ENCODE measurements at places on chromosomes 6 and 20.
A peak's percentile ranks its signal among the peaks of the same experiment; 100 is the strongest.

DNA sequence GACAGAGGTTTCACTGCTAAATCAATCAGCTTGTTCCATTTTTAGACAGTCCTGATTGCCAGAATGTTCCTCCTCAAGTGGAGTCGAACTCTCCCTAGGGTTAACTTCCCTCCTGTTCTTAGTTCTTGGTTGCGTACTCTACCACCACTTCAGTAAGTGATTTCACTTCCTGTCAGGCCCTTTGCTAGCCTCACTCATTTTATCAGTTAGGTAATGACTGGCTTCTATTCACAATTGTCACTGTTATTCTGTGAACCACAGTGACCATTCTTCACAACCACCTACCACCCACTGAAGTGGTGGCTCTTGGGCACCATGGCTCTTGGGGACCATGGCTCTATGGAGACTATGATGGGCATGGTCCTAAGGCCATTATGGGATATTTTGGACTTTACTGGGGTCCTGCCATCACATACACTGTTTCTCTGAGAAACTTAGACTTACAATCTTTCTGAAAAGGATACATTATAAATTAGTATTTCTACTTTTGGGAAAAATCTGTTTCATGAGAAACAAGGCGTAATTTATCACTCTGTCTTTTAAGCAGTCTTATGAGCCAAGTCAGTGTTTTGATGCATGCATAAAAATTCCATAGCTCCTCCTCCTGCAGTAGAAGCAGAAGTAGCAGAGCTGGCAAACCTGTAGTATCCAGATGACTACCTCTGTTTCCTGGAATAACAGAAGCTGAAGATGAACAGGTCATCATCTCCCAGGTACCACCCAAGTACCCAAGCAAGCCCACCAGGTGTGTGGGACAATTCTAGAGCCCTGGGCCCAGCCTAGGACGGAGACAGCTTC lies 66.3 kb downstream of the ATXN1 start:
- DNase-seq: no peak

GRCh38 chr20:31698803-31699718 lies 23.6 kb downstream of the BCL2L1 start:
- no peak for DNase-seq

DNA sequence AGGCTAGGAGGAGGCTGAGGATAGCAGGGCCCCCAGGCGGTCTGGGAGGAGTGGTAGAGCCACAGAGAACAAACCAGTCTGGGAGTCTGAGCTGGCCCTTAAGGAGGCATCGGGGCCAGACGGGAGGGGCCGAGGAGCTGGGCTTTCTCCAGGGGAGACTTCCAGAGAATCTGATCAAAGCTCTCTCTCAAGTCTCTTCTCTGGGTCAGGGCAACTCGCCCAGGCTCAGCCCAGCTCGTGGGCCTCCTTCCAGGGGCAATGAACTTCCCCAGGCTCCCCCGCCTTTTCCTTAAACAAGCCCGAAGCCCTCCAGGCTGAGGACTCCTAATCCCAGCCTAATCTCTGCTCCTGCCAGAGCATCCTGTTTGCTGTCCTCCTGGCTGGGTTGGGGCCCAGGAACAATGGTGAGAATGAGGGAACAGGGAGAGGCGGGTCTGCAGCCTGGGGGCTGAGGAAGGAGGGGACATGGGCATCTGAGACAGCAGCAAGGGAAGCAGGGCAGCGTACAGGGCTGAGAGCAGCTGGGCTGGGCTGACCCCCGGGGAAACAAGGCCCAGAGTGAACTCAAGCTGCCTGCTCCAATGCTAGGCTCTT lies 173.6 kb downstream of the ANKRD60 start:
- no peak for DNase-seq

DNA sequence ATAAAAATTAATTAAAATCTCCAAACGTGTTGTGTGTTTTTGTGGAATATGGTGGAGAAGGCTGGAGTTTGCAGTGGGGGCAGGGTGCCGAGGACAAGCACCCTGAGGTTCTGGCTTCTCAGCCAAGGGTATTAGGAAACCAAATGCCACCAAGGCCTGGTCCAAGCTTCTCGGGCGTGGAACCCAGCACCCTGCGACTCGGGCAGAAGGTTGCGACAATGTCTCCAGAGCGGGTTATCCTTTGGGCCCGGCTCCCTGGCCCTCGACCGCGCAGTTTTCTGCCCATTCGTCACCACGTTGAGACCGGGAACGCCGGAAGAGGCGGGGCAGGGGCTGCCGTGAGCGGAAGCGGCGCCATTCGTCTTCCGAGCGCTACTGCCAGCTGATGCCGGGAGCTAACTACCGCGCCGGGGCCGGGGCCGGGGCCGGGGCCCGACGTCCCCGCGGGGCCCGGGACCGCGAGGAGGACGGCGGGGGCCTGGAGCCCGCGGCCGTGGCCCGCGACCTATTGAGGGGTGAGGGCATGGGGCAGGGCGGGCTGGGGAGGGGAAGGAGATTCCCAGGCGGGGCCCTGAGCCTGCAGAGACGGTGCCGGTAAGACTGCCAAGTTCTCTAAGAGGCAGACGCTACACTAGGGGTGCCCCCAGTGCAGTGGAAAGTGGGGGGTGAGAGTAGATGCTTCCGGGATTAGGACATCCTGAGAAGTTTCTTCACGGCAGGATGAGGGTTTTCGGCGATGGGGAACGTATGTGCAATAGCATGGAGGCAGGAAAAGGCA lies at the start of gene RRP36:
Gene RRP36 (plus strand): TSS at position 354 of the 778 bp plus-strand sequence. CDS start 32 bp downstream, at position 386.
- DNase-seq: peak; percentile 54

DNA sequence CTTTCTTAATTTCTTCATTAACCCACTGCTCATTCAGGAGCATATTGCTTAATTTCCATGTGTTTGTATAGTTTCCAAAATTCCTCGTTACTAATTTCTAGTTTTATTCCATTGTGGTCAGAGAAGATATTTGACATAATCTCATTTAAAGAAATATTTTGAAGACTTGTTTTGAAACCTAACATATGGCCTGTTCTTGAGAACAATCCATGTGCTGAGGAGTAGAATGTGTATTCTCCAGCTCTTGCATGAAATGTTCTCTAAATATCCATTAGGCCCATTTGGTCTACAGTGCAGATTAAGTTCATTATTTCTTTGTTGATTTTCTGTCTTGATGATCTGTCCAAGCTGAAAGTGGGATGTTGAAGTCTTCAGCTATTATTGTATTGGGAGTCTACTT lies 251.7 kb downstream of the ALDH8A1 start:
- no peak for DNase-seq

GRCh38 chr20:56875052-56875659 lies 246.1 kb downstream of the TFAP2C start:
- no peak for DNase-seq

GRCh38 chr6:24125980-24126379 lies at the start of gene NRSN1:
TSS of gene NRSN1 (plus strand) at chr6:24126215. CDS start at chr6:24134328, 8,113 bp downstream.
- DNase-seq: no peak

GRCh38 chr6:167812088-167812487 lies 14.6 kb upstream of the AFDN start:
- DNase-seq: no peak

- DNase-seq: no peak
These were observed 283.0 kb downstream of the HTR1B start for GRCh38 chr6:77180326-77180725.

DNA sequence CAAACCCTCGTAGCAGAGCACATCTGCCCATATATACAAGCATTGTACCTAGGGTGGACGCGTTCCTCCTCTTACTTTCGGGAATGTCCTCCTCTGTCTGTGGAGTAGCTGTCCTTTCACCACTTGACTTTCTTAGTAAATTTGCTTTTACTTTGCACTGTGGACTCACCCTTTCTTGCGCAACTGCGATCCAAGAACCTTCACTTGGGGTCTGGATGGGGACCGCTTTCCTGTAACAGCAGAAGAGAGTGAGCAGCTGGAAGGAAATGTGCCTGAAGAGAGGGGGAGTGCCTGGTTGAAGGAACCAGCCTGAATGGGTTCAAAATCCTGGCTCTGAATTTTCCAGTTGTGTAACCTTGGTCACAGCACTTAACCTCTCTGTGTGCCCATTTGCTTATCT lies 40.1 kb upstream of the PMEPA1 start:
- DNase-seq: no peak

GRCh38 chr20:38673725-38674091 lies 50.6 kb upstream of the SLC32A1 start:
- no peak for DNase-seq

GRCh38 chr6:113734982-113735381 lies 122.2 kb upstream of the MARCKS start:
- DNase-seq: no peak

DNA sequence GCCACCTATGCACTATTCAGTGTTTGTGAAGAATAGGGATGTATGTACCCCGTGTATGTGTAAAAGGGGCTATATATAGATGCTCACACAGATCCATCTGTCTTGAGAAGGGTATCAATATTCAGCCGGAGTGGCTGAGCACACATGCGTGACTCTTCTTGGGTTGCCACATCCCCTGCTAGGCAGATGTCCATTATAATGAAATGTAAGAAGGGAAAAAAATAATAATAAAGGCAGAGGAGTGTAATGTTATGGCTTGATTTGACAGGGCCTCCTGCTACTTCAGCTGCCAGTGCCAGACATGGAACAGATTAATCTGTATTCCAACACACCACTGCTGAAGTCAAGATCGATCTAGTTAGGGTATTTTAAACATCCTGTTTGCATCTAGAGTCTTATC lies 74.2 kb upstream of the VSTM2L start:
- DNase-seq: no peak

GRCh38 chr6:127131275-127131674 lies 12.8 kb downstream of the RSPO3 start:
- no peak for DNase-seq

- no peak for DNase-seq
These were observed 116.6 kb downstream of the PLCB4 start for GRCh38 chr20:9185511-9185910.

- no peak for DNase-seq
These were observed 3.0 kb upstream of the TGM2 start for GRCh38 chr20:38167851-38168760.

GRCh38 chr20:32622585-32623468 lies 37.7 kb upstream of the NOL4L start:
- DNase-seq: no peak

DNA sequence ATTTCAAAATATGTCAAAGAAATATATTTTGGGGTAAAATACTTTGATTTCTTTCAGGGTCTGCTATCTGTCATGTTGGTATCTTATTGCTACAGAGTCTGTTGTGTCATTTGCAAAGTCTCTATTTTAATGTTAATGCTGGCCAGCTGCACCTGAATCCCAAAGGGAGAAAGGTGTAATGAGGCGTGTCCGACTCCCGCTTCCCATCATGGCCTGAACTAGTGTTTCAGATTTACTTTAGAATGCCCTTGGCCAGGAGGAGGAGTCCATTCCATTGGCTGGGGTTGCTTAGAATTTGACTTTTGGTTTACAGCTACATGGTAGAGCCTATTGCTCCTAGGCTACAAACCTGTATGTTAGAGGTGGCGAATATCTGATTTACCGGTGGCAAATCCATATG lies 69.3 kb downstream of the FAM50B start:
- no peak for DNase-seq

GRCh38 chr6:88698661-88699060 lies 264.8 kb downstream of the RNGTT start:
- no peak for DNase-seq

DNA sequence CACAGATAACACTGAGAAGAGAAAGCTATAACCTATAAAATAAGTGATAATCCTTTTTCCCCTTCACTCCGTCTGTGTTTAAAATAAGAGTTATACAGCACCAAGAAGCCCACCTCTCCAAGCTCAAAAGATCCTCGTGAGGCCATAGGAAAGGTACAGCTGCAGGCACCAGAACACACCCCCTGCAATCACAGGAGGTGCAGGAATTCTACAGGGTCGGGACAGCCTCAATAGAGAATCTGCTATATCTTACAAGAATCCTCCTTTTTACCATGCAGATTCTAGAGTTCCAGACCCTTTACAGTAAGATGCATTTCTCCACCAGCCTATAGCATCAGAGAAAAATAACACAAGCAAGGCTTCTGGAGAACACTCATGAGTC lies 5.0 kb upstream of the ADGRF1 start:
- DNase-seq: no peak

- no peak for DNase-seq
These were observed 177.7 kb downstream of the DLL1 start for GRCh38 chr6:170113141-170113540.

- DNase-seq: no peak
These were observed 37.1 kb upstream of the UTRN start for GRCh38 chr6:144248003-144248402.

DNA sequence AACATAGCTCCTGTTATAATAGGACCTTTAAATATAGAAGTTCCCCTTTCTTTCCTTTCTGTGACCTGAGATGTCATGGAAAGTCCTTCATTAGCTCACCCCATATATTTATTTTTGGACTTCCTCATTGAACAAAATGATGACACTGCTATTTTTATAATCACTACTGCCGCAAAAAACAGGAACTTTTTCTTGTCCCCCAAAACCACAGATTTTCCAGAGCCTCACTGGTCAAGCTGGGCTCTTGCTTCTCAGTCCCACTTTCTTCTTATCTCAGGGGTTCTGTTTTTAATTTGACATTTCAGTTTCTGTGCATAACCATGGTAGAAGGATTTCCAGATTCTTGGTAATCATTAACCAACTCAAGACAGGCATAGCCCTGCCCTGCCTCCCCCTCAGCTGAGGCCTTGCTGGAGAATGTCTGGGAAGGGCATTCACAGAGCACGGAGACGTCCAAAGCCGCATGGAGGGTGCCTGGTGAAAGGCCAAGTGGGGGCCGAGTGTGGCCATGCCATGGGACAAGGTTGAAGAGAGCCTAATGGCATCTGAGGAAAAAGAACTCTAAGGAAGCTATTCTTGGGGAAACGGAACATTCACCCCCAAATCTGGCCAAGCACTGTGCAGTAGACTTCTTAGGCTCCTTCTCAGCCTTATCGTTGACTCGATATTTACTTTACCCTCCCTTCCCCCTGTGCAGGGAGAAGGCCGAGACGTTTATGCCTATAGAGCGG lies 73.7 kb downstream of the EDN1 start:
- DNase-seq: no peak

DNA sequence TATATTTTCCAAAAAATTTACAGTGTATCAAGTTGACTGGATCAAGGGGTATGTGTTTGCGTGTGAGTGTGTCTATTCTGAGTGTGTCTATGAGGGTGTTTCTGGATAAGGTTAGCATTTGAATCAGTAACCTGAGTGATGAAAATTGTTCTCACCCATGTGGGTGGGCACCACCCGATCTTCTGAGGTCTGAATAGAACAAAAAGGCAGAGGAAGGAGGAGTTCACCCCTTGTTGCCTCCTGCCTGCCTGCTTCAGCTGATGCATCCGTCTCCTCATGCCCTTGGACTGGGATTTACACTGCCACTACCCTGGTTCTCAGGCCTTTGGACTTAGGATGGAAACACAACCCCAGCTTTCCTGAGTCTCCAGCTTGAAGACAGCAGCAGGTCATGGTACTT lies 13.7 kb upstream of the PRND start:
- DNase-seq: no peak

GRCh38 chr6:165686596-165687365 lies 23.7 kb upstream of the PDE10A start:
- DNase-seq: no peak

GRCh38 chr20:45935416-45936046 lies 1.0 kb downstream of the PCIF1 start:
- DNase-seq: no peak

DNA sequence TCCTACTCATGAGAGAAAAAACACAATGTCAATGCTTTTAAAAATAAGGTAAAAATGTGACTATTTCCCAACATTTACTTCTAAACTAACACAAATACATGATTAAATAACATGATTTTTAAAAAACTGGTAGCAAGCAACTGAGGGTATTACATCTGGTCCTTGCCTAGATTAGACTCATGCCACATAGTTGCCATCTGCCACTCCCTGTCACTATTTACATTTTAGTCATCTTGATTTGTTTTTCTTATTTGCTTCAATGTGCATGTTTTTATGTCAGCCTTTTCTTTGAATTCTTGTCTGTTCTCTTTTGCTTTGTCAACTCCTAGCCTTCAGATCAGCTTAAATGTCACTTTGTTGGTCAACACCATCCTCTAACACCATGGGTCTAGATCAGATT lies 207.0 kb upstream of the SIM1 start:
- no peak for DNase-seq
